ENCODE measurements at places on chromosomes 5 and 9.

GRCh38 chr5:74199005-74199404 is 441.5 kb downstream of the ENC1 start:
- DNase-seq = no peak

DNA sequence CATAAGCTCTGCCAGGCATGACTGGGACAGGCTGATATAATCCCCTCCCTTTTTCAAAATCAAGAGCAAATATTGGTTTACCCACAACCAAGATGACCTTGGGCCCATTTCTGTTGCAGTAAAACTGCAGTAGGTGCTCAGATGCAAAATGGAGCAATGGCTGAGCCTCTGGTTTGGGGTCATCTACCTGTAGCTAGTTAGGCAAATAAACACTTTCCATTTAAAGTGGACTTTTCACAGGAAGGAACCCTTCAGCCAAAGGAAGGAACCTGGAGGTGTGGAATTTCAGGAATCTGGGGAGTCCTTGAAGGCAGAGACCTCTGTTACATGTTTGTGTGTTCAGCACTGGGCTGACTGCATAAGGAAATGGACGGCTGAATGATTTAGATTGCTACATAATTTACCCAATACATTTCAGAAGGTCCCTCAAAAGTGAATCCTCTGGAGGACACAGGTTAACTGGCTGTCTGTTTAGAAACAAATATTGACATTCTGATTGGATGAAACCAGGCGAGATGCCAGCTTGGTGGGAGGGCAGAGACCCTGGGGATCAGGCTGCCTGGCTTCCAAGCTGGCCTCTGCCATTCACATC is 170.1 kb upstream of the ZNF618 start:
- no peak for DNase-seq

GRCh38 chr5:150469718-150470469 is 20.4 kb upstream of the RPS14 start:
- DNase-seq = no peak

GRCh38 chr9:106414042-106414441 is 448.9 kb upstream of the ZNF462 start:
- DNase-seq = no peak

DNA sequence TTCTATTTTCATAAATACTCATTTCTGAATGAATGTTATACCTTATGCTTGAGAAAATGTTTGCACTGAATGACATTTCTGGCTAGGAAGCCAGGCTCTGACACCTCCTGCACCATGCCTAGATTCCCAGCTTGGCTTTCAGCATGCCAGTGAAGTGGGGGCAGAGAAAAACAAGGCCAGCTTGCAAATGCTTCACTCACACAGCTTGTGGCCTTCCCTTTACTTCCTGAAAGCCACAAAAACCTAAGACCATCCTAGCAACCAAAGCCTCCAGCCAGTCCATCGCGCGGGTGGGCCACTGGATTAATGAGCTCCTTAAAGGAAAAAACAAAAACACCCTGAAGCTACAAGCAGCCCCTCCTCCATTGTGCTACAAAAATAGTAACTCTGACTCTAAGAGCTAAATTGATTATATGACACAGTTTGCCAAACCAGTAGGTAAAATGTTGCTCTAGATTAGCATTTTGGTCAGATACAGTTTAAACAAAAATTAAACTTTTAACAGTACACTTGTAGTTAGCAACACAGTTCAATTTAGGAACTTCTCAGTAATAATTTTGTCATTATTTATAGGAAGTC is 159.9 kb downstream of the TSSK1B start:
- DNase-seq = no peak

DNA sequence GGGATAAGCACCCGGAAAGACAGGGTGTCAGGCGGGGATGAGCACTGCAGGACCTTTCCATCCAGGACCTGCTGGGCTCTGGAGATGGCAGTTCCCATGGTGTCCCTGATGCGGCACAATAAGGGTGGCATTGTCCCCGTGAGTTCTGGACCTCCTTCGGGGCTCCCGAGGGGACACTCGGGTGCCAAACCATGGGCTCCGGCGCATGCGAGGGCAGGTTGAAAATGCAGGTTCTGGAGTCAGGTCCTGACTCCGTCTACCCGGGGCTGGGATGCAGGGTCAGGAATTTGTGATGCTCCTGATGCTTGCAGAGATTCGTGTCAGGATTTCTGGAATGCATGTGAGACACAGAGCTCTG is 682 bp downstream of the FCN2 start:
- no peak for DNase-seq

DNA sequence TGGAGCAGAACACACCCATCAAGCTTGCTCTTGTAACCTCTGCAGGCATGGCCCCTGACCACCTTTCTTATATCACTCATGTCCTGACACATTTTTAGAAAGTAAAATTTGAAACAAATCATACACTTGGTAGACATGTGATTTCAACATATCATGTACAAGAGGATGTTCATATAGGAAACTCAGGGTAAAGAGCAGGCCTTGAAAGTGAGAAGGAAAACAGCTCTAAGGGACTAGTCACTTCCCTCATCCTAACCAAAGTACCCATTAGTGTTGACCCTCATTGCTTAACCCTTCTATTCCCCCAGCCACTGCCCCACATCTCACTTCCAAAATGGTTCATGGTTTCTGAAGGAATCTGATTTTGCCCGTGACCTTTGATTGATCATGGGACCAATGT is 492.4 kb upstream of the KLF4 start:
- no peak for DNase-seq

- no peak for DNase-seq
Measured at GRCh38 chr9:69829484-69829883, 8.9 kb downstream of the CFAP95 start.

GRCh38 chr9:17488662-17489061 is 90.2 kb upstream of the SH3GL2 start:
- no peak for DNase-seq

GRCh38 chr9:118455259-118455658 is 751.1 kb downstream of the TLR4 start:
- DNase-seq = no peak

DNA sequence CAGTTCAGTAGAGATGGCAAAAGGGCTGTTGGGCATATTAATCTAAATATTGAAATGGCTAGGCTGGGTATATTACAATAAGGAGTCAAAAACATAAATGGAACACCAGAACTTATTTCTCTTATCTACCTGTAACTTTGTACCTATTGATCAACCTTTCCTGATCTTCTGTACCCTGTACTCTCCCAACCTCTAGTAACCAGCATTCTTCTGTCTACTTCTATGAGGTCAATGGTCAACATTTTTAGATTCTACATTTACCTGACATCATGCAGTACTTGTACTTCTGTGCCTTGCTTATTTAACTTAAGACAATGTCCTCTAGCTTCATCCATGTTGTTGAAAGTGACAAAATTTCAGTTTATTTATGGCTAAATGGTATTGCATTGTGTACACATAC is 467.3 kb downstream of the TAF11L14 start:
- DNase-seq = no peak

DNA sequence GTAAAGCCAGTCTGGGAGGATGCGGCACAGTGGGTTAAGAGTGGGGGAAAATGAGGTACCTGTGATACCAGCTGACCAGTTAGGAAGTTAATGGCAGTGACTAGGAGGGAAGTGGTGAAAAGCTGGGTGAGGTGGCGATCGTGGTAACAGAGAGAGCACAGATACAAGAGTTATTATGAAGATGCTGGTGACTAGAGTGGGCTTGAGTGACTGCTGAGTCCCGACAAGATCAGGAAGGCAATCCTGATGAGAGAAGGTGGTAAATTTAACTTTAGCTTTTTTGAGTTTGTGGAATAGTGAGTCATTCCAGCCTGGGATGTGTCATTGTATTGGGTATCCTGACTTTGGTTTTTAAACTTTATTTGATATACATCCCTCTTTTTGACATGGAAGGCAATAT is 38.8 kb downstream of the CMYA5 start:
- no peak for DNase-seq

GRCh38 chr5:57805170-57805569 is 322.6 kb upstream of the ACTBL2 start:
- DNase-seq = no peak

DNA sequence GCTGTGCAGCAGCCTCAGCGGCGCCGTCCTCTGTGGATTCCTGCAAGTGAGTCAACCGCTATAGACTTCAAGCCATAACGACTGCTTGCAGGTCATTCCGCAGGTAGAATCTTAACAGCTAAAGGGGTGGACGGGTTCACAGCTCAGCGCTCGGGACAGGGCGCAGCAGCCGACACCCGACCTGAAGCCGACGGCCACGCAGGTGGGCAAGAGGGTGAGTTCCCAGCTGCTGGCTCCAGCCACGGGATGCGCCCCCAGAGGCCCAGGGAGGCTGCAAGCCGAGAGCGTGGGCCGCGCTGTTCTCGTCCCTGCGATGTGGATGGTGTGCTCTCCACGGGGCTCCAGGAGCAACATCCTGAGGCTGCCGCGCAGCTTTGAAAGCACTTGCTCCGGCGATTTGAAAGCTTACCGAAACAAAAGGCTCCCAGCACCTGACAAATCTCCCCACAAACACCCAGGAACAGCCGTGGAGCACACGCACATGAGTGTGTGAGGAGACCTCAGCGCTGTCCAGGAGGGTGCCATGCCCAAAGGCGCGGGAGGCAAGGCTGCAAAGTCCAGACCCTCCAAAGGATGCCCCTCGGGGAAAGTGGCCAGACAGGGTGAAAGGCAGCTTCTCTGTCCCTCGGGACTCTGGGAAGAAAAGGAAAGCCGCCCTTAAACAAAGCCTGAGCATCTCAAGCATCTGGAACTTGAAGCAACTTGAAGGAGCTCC is 48.7 kb downstream of the EXD3 start:
- DNase-seq = no peak

DNA sequence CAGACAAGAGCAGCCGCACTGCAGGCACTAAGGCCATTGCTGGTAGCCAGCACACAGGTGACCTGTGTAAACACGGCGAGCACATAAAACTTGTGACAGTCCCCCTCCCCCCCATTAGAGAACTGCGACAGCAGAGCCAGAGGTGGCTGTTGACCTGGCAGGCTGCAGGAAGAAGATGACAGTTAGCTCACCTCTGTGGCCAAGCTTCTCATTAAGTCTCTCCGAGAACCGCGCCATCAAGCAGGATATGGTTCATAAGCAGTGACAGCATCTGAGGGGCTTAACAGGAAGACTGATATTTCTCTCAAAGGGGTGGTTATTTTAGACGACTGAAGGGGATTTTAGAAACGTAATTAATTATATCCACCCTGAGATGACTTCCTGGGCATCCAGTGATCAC is 5.2 kb downstream of the SURF4 start:
- DNase-seq = no peak

DNA sequence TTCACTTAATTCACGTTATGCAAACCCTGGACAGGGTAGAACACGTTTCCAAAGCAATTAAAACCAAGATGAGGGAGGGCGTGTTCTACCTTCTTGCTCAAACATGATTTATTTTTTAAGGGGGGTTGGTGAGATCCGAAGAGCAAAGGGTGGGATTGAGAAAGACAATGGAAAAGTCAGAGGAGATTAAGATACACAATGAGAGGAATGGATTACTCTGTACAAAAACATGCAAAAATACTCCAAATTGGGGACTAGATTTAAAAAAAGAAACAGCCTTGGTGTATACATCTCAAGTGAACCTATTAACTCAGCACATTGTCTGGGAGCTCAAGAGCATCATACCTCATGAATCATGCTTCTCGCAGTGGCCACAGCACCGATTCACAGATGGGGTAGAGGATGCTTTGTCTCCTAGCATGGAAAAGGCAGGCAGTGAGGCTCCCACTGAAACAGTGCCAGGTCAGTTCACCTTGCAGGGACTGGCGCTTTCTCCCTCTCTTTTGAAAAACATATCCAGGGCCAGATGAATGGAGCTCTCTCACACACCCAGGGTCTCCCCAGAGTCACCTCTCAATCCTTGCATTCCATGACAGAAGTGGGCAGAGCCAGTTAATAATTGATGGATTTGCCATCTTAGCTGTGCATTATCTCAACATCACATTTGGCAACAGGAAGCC is 459.7 kb downstream of the BNC2 start:
- DNase-seq = no peak

DNA sequence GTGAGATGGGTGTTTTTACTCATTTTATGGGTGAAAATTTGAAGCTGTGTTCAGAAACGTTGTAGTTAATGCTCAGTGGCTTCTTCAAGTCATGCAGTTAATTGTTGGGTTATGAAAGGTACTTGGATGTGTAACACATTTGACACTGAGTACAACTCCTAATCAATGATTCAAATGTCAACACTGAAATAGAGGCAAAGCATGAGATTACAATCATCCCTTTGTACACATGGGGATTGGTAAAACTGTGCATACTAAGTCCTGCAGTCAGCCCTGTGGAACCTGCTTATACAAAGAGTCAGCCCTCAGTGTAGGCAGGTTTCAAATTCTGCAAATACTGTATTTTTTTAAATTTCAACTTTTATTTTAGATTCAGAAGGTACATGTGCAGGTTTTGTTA is 3.3 kb downstream of the ABLIM3 start:
- DNase-seq = no peak

DNA sequence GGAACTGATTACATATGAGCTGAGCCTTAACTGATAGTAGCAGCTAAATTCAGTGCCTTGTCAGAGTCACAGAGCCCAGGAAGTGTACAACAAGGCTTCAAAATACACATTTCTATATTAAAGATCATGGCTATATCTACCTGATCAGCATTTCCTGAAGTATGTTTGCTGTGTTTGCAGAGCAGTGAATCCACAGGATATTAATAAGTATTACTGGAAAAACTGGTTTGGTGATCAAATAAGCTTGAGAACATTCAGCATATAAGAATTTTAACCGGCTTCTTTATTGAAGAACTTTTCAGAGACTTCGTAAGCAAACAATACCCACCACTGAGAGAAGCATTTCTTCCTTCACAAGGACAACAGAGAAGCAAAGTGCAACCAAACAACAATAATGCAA is 227.0 kb downstream of the ELAVL2 start:
- no peak for DNase-seq

GRCh38 chr5:124231230-124231629 is 515.2 kb downstream of the ZNF608 start:
- DNase-seq = no peak

- no peak for DNase-seq
Measured at GRCh38 chr9:126494746-126495145, 119.0 kb upstream of the LMX1B start.

- no peak for DNase-seq
Measured at GRCh38 chr9:93294011-93294410, 110.1 kb downstream of the WNK2 start.

DNA sequence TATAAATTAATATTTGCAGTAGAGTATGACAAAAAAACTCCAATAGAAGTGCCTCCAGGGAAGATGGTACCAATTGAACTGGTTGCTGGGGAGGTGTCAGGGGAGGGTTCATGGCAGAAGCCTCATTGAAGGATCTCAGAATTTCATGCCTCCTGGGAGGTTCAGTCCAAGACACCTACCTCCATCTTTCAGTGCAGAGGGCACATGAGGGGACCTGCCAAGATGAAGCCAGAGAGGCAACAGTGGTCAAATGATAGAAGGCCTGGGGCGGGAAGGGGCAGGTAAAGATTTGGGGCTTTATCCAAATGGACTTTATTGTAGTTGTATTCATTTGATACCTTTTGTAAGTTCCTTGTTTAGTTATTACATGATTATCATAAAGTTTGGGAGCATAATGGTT is 25.9 kb upstream of the KCNIP1 start:
- DNase-seq = no peak

GRCh38 chr9:114988962-114989599 is 58.7 kb upstream of the TNFSF8 start:
- no peak for DNase-seq

- DNase-seq = no peak
Measured at GRCh38 chr5:156628421-156628820, 221.7 kb upstream of the PPP1R2B start.
